ENCODE measurements at places on chromosomes 1 and 21.

DNA sequence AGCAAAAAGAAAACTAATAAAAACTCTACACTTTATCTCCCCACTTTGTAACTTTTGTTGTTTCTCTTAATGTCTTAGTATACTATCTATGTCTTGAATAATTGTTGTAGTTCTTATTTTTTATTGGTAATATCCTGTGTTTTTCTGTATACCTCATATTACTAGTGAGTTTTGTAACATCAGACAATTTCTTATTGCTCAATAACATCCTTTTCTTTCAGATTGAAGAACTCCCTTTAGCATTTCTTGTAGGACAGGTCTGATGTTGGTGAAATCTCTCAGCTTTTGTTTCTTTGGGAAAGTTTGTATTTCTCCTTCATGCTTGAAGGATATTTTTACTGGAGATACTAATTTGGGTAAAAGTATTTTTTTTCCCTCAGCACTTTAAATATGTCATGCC, 79.8 kb upstream of the LRRC8B start:
- DNase-seq, result no peak

- no peak for DNase-seq
Measured at GRCh38 chr1:210129759-210130158, 102.8 kb upstream of the SERTAD4 start.

- DNase-seq, result no peak
Measured at GRCh38 chr1:60930130-60930529, 152.2 kb upstream of the NFIA start.

- DNase-seq, result peak; percentile 42
Measured at GRCh38 chr1:44842862-44843655, at the start of gene PTCH2. PTCH2 (minus strand) TSS chr1:44843253; CDS start chr1:44842932, 321 bp downstream.

DNA sequence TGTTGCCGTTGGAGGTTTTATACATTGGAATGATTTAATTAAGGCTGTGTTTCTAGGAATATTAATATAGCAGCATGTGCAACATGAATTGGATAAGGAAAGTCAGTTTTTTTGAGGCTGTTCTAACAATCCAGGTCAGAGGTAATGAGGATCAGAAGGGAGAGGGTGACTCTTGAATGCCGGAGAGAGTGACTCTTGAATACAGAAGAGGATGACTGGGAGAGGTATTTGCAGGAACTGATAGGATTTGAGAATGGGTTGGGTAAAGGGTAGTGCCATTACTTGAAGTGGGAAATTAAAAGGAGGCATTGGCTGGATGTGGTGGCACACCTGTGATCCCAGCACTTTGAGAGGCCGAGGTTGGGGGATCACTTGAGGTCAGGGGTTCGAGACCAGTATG, 55.6 kb upstream of the MACF1 start:
- DNase-seq, result no peak

GRCh38 chr1:156413391-156414246, 44.6 kb downstream of the RHBG start:
- no peak for DNase-seq

- no peak for DNase-seq
Measured at GRCh38 chr1:39711104-39711965, 20.1 kb upstream of the HPCAL4 start.

GRCh38 chr1:117003223-117003875, 1.8 kb downstream of the CD101 start:
- DNase-seq, result no peak

DNA sequence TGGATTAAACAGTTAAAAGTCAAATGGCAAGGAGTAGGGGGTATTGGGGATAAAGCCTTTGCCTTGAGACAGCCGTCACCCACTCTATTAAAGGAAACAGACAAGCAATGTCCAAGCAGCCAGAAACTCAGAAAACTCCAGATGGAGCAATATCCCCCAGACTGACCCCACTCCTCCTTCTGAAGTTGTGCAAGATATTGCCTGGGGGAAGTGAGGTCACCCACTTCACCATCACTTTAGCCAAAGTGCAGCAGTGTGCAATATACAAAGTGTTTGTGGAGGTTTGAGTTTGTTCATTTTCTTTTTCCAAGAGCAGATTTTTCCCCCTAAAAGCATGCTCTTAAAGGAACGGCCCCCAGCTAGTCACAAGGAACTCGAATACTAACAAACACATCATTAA, 125.1 kb downstream of the ETS2 start:
- DNase-seq, result peak; percentile 77

GRCh38 chr1:111454859-111455641, 5.8 kb downstream of the ATP5PB start:
- peak; percentile 36 for DNase-seq

DNA sequence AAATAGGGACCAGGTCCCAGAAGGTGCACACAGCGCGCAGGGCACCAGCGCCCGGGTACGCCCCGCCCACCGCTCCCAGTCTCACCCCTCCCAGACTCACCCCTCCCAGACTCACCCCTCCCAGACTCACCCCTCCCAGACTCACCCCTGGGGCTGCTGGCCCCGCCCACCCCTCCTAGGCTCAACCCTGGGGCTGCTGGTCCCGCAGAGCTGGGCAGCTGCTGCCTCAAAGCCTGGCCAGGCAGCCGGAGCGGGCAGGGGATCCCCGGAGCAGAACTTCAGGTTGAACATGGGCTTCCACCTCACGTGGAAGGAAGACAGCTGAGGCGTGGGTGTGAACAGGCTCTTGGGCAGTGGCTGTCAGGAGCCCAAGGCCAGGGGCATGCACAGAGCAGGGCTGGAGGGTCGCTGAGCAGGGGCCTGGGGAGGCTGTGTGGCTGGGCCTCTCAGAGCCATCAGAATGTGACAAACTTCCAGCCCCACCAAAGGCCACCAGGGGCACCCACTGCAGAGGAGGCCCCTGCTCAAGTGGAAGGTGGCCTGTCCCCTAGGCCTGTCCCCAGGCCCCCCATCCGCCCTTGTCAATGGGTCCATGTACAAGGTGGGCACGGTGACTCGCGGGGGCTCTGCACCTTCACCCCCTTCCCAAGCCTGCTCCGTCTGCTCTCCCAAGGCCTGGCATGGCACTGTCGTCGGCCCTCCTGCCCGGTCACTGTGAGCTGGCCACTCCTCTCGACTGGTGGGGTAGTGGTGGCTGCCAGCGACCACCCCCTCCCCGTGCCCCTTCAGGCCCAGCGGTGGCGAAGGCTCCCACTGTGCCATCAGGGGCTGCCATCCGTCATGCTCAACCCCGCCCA, 20.4 kb upstream of the SUMO3 start:
- DNase-seq, result no peak

- DNase-seq, result peak; percentile 95
Measured at GRCh38 chr1:246139745-246140182, 367.3 kb downstream of the SMYD3 start.

- no peak for DNase-seq
Measured at GRCh38 chr1:213933336-213933735, 54.4 kb upstream of the PROX1 start.

- no peak for DNase-seq
Measured at GRCh38 chr1:81666586-81666985, 134.1 kb upstream of the ADGRL2 start.

DNA sequence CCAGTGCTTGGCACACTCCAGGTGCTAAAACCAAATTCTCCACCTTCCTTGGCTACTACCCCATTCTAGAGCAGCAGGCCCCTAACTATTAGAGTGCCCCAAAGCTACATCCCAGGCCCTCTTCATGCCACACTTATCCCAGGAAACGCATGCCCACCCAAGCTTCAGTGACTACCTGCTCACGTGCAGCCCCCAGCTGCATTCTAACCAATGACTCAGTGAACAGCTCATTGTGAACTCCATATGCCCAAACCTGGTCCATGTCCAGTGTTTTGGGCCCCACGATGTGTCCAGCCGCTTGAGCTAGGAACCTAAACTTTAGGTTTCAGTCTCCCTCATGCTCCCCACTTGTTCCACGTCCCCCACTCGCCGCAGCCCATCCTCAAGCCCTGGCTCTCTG, 41.5 kb downstream of the NKAIN1 start:
- peak; percentile 38 for DNase-seq

GRCh38 chr1:20110679-20111078, 8.7 kb downstream of the PLA2G2D start:
- peak; percentile 94 for DNase-seq

GRCh38 chr1:65232461-65232990, 76.8 kb upstream of the DNAJC6 start:
- no peak for DNase-seq

DNA sequence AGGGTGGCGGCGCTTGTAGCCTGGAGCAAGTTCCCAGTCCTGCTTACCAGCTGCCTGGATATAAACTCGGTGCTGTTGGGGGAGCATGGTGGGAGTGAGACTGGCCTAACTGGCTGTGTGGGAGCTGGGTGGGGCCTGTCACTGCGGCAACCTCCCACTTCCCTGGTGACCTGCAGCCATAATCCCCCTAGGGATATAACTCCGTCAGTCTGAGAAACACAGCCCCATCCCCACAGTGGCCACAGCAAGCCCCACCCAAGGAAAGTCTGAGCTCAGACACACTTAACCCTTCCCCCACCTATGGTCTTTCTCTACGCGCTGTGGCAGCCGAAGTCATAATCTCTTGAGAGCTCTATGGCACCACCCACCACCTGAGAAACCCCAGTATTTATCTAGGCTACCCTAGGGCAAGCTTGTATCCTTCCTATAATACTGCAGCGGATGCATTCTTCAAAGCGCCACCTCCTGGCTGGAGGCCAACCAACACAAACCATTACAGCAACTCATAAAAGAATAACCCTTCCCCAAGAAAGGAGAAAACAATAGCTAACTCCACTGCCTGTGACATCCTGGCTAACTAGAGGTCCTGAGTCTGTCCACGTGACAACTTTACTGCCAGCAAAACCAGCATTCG, 57.4 kb downstream of the ZNF648 start:
- no peak for DNase-seq

DNA sequence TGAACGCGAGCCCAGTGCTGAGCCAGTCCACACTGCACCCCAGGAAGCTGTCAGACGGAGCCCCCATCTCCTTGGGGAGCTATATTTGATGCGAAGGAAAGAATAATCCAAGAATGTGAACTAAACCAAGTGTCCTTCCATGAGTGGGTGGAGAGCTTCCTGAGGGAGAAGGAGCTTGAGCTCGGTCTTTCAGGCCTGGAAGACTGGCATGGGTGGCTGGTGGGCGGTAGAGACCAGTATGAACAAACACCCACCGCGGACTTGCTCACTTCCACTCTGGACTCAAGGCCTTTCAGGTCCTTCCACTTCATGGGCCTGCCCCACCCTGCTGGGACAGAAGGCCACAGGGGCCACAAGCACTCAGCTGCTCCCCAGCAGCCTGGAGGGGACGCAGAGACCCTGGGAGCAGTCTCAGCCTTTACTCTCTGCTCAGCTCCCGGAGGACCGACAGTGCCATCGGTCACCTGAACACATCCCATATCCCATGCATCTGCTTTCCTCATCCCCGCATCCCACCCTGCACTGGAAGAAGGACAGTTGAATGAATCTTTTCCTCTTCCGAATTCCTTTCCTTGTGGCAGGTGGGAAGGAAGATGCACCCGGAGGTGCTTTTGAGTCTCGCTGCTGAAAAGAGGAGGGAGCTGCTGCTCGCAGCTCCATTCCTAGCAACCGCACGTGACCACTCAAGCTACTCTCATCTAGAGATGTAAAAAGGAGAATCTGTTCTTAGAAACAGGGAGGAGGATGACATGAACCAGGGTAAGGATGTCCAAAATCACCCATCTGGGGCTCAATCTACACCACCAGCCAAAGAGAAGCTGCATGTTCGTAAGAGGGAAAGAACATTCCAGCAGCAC, 92.3 kb downstream of the PGBD5 start:
- no peak for DNase-seq

DNA sequence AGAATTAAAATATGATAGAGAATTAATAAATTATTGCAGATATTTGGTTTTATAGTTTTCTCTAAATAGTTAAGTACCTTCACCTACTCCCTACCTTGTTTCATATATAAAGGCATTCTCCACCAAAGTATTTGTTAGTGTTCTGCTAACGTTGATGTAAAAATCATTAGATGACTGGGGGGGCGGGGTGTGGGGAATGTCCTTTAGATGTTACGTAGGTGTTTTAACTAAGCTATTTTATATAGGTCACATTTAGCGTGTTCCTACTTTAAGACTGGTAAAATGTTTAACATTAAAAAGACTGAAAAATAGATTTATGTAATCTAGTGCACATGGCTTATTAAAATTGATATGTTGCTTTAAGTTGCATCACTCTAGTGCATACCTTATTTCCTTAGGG, 48.6 kb downstream of the PTPRC start:
- no peak for DNase-seq

- no peak for DNase-seq
Measured at GRCh38 chr1:244271691-244272308, 179.9 kb downstream of the ADSS2 start.

DNA sequence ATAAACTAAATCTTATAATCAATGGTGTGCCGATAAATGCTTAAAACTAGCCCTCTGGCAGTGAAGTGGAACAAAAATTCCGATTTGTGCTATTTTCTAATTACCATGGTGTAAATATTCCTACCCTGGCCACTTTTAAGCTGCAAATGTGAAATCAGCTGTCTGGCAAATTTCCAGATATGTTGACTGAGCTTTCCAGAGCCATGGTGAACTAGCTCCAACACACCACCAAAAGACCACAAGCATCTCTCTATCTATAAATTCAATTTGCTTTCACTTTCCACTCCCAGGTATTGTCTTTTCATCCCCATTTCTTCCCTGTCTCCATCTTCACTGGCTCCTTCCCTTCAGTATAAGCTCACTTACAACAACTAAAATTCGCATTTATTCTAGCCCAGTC, 152.3 kb upstream of the RGS18 start:
- DNase-seq, result no peak

DNA sequence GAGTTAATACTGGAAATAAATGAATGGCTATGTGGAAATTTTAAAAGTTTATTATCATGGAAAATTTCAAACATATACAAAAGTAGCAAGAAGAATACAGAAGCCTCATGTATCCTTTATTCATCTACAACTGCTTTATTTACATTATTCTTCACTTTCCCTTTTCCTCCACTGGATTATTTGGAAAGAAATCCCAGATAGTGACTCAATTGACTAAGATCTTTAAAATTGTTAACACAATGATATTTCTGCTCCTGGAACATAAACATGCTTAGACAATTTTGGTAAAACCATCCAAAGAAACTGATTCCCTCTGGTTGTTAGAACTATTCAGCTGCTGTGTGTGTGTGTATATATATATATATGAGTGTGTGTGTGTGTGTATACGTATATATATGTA, 116.2 kb downstream of the TGFB2 start:
- DNase-seq, result no peak
